ENCODE measurements at places on chromosomes 13 and 19. TPM values are rescaled to one million over a fixed set of nuclear protein-coding genes. Genes with fewer than 3 reads are reported as not detected.

The SBK2 gene
- not detected for total RNA-seq

The ANGPTL8 gene
- not detected for total RNA-seq

The CDK8 gene
- total RNA-seq = 18.4 TPM

The UHRF1 gene
- total RNA-seq = 142 TPM

The TMEM59L gene
- total RNA-seq = 0.17 TPM

The GZMM gene
- 52.7 TPM for total RNA-seq

The RAB3D gene
- 6.9 TPM for total RNA-seq

Measured in activated T-helper 1 cell treated with anti-CD3 and anti-CD28 coated beads, Interleukin-12 subunit alpha, Interleukin-12 subunit beta, Interleukin-2, Interleukin-4 antibody, amounts not matched to agents 30 ng/mL and 10 ng/mL and 1 ng/mL, durations not matched to agents 14 hours and 24 hours and 36 hours (primary cell).